CD4-positive, alpha-beta T cell treated with Interleukin-2 at 100 ng/mL for 4 hours (primary cell): ENCODE measurements at places on chromosomes 2 and 18.

DNA sequence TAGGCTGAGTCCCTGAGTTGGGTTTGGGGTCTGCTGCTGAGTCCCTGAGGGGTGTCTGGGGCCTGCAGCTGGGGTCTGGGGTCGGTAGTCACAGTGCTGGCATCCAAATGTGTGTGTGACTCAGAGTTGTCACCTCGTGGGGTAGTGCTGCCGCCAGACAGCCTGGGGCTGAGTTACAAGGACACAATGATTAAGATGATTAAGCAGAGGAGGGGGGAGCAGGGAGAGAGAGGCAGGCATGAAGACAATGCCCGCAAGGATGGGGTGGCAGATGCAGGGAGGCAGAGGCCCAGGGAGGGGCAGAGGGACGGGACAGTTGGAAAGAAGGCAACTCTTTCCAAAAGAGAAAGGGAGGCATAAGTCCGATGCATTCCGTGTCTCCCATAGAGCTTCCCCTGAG lies 120.2 kb downstream of the CELF4 start:
- no peak for DNase-seq

GRCh38 chr18:63141778-63142176 lies 177.8 kb downstream of the BCL2 start:
- no peak for DNase-seq

- no peak for DNase-seq
Observed at GRCh38 chr2:31969178-31969577, 41.6 kb downstream of the MEMO1 start.

DNA sequence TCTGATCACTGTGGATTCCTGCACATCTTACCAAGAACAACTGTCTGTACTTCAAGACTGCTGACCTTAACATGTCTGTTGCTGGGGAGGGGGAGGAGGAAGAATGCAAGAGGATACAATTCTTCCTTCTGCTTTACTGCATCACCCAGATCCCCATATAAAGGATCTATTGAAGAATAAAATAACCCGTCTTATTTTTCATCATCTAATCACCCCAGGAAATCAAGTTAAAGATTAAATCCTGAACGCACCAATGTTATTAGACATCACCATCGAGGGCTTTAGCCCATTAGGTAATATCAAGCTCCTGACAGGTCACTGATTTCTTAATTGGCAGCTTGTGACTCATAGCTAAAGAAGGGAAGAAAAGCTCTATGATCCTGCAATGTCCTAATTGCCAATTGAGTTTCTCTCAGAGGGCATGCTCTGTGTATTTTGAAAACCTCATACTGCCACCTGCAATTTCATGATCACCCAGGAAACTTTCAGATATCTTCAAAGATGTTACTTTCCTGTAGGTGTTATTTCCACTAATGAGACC lies 75.4 kb upstream of the KCNE4 start:
- DNase-seq, result no peak

DNA sequence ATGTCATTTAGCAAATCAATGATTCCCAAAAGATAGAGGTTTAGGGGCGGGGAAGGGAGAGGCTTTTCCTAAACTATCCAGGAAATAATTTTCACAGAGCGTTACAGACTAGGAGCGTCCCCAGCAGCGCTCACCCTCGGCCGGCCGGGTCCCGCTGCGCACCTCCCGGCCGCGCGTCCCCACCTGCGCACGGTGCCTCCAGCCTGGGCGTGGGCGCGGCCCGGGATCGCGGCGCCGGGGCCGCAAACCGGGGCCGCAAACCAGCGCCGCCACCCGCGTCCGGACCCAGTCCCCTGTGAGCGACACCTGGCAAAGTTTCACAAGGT lies 684 bp upstream of the ZCCHC2 start:
- DNase-seq, result no peak

GRCh38 chr2:69989441-69990105 lies 28.1 kb upstream of the ASPRV1 start:
- DNase-seq, result no peak

- DNase-seq, result no peak
Observed at GRCh38 chr18:45019469-45019868, 338.8 kb downstream of the SETBP1 start.

GRCh38 chr2:211498551-211499205 lies 942.3 kb downstream of the CPS1 start:
- DNase-seq, result no peak

DNA sequence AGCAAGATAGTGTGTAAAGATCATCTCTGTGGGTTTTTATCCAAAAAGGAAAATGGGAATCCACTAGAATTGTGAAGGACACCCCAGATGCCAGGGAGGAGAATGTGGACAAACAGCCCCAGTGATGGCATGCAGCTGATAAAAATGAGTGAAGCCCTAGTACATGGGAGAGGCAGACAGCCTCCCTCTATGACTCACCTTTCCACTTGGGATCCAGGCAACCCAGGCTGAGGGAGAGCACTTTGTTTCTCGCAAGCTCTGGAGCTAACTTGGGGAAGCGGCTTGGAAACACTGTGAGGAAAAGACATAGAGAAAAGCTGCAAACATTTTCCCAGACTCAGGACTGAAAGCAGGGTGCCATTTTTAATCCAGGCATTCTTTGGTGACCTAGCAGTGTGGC lies 5.3 kb upstream of the FLACC1 start:
- no peak for DNase-seq

DNA sequence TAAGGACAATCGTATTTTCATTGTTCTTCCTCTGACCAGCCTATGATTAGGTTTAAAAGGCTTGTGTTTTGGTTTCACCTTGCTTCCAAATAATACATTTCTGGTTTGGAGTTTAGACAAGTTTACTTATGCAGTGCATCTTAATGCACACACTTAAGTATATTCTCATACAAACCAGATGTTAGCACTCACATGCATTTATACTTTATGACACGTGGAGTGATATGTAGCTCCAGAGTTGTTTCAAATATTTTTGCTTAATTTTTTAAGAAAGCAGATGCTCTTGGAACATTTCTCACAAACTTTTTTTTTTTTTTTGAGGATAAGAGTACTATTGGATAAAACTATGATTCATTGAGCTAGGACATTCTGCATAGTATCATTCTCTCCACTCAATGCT lies 109.9 kb downstream of the PDE1A start:
- DNase-seq, result no peak

GRCh38 chr2:218155953-218156479 lies 10.7 kb downstream of the CXCR1 start:
- no peak for DNase-seq

DNA sequence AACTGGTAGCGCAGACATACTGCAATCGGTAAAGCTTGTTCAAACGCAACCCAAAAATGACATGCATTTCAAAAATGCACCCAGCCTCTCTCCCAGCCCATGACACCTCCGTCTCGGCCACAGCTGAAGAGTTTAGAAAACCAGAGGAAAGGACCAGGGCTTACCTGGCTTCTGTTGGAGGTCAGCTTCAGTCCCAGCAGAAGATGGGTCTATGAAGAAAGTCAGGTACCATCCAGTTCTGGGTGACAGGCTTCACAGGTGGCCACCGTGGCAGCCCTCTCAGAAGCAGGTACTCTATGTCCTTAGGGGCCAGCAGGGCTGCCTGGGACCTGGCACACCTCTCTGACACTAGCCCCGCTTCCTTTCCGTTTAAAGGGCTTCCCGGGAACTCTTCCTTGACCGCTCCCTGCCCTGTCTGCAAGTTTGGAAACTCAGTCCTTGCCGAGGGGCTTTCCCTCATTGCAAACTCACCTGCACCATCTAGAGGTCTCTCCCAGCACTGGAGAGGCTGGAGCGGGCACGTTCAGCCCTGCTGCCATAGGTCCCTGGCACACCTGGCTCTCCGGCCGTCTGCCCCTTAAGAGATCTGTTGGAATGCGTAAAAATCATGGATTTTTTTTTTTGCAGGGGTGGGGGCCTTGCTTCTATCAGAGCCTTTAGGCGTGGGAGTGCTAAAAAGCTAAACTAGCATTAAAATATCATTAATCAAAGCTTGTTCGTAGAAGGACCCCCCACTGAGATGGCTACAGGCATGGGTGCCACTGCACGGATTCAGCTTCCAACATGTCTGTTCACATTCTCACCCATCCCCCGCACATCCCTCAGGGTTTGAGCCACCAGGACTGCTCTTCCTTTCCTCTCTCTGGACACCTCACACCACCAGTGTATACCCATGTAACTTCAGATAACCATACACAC lies at the start of gene EDAR:
Gene EDAR, minus strand, starts transcription at position 425 of the 918 bp plus-strand sequence. CDS start 58,206 bp downstream, outside the sequence.
- DNase-seq, result peak; percentile 38

- no peak for DNase-seq
Observed at GRCh38 chr2:98488252-98488651, 43.6 kb downstream of the INPP4A start.

GRCh38 chr2:20432714-20433113 lies 14.2 kb upstream of the RHOB start:
- no peak for DNase-seq

DNA sequence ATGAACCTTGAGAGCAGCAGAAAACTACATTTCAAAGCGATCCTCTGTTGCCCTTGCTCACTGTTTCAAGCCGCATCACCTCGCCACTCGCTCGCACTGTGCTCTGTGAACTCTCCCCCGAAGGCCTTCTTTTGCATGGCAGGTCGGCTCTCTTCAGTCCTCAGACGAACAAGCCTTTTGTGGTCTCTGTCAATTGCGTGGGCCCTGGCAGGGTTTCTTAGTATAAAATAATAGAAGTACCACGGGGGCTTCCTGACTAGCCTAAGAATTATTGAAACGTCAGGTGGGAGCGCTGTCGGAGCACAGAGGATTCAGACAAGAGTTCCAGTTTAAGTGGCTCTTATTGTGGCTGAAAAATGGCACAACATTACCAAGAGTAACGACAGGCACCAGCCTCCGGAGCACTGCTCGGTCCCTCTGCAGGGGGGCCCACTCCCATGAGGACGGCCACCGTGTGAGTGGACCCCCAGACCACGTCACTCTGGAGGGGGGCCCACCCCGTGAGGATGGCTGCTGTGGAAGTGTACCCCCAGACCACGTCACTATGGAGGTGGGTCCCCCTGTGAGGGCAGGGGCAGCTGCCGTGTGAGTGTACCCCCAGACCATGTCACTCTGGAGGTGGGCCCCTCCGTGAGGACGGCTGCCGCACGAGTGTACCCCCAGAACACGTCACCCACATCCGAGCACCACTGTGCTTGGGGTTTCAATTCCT lies 237.7 kb downstream of the HDAC4 start:
- no peak for DNase-seq

- no peak for DNase-seq
Observed at GRCh38 chr2:126703311-126703710, 47.4 kb downstream of the GYPC start.

GRCh38 chr2:8314063-8314462 lies 367.8 kb upstream of the ID2 start:
- no peak for DNase-seq

DNA sequence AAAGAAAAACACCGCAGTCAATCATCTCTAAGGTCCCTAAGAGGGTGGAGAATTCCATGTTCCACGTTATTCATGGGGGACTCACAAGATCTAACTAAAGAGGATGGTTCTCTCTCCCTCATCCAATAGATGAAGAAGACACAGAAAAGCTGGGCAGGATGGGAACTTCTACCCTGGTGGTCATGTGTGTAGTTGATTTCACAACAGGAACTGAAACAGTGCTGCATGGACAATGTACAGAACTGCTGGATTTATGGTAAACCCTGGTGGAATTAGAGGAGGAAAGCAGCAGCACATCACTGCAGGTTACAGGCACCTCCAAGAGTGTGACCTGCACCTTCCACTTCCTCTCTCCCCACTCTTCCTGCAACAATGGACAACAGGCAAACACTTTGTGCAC lies 31.4 kb downstream of the FECH start:
- no peak for DNase-seq

DNA sequence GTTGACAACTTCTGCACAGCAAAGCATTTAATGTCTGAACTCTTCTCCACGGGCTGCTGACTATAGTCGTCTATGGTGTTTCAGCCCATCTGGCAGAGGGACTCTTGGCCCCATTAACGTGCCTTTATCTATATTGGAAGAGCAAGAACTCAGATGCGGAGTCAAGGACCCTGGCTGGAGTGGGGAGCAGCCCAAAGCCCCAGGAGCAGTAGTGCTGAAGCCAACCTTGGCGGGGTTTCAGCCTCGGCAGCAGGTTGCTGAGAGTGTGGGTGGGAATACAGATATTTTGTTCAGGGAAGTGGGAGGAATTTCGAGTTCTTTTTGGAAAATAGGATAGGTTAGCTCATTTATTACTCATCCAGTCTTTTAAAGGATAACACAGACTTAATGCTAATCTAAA lies 34.2 kb downstream of the TMEM17 start:
- no peak for DNase-seq

DNA sequence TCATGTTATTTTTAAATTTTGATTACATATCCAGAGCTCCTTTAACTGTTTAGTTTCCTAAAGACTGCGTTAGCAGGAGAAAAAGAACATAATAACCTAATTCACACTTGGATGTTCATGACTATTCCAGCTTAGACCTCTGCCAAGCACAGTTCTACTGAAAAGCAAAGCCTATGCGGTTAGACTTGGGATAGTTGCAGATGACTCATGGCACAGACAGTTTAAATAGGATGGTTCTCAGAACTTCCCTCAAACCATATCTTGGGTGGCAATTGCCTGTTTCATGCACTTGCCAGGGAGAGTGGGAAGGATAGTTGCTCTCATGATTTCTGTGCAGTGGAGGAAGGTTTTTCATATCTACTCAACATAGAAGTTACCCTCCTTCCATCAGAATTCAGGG lies 149.7 kb upstream of the KLHL29 start:
- no peak for DNase-seq

GRCh38 chr2:191790737-191791136 lies 56.2 kb downstream of the CAVIN2 start:
- no peak for DNase-seq

- no peak for DNase-seq
Observed at GRCh38 chr2:207884127-207884526, 114.4 kb upstream of the FZD5 start.

DNA sequence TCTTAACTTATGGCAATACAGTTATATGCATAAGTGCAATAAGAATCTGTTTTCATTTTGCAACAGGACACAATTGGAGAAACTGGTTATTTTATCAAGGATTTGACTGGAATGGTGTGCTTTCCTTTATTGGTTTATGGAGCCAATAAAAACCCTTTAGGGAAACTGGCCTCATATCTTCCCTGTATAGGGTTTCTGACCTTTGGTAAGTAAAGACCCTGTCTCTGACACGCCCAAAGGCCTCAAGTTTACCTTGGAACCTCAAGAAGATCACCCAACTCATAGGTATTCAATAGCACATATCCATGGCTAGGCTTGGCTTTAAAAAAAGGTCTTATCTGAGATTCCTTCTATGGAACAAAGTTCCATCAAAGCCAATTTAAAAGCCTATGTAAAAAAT lies 11.2 kb downstream of the HAAO start:
- no peak for DNase-seq

DNA sequence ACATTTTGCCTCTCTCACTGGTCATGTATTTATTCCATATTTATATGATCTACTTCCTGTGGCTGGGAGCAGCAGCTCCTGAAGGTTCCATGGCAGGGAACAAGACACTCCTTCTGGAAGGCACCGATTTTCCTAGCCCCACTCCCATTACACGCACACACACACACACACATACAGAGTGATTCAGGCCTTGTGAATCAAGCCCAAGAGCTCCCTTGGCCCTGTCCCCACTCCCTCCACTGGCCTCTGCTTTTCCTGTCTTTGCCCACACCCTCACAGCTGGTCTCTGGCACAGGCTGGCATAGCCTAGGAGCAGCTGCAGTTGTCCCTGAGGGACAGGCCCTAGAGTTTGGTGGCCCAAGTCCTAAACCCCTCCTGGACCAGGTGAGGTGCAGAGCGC lies 201.7 kb downstream of the NAPG start:
- no peak for DNase-seq

- no peak for DNase-seq
Observed at GRCh38 chr18:62621546-62621945, 93.8 kb upstream of the PHLPP1 start.

- DNase-seq, result no peak
Observed at GRCh38 chr2:221674446-221674845, 102.3 kb upstream of the EPHA4 start.

- DNase-seq, result no peak
Observed at GRCh38 chr2:24122366-24123194, 554 bp downstream of the PFN4 start.
